ENCODE measurements at places on chromosomes 7 and 10.

GRCh38 chr7:25583621-25584020, 355.3 kb upstream of the NPVF start:
- DNase-seq: no peak

- DNase-seq: no peak
Measured at GRCh38 chr7:94324380-94325121, 70.1 kb upstream of the COL1A2 start.

DNA sequence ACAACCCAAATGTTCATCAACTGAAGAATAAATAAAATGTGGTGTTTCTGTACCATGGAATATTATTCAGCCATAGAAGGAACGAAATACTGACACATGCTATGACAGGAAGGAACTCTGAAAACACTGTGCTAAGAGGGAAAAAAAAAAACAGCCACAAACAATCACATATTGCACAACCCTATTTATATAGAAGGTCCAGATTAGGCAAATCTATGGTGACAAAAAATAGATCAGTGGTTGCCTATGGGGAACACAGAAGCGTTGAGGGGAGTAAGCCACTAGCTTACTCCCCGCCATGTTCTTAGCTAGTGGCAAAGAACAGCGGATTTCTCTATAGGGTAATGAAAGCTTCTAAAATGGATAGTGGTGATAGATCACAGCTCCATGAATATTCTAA, 198.4 kb downstream of the TPST1 start:
- DNase-seq: no peak

DNA sequence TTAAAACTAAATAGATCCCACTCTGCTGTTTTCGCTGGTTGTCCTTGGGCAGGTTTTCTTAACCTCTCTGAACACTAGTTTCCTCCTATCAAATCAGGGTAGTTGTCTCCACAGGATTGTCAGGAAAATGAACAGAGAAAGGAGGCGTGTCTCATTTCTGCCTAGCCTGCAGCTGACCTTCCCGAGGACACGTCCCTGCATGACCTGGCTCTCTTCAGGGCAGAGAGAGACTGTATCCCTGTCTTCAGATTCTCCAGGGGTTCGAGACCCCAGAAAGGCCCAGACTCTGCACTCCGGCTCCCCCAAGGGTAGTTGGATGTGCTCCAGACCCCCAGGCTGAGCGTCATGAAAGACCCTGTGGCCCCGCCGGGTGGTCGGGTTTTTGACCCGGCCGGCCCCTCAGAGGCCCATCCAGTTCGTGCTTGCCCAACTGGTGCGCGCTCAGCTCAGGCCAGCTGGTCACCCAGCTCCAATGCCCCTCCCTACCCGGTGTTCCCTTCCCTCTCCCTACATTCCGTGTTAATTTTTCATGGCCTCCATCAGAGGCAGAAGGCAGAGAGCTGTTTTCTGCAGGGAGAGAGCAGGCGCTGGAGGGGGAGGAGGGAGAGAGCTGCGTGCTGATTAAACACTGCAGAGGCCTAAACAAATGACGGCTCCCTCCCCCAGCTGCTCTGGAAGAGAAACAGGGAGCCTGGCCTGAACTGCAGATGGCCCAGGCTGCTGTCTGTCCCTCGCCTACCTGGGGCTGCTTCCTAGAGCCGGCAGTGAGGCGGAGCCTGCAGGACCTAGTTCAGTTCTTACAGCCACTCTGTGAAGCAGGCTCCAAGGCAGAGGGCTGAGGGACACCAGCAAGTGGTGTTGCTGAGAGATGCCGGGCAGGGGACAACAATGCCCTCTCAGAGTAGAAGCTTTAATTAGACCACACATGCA, 86.2 kb upstream of the PPIF start:
- no peak for DNase-seq

DNA sequence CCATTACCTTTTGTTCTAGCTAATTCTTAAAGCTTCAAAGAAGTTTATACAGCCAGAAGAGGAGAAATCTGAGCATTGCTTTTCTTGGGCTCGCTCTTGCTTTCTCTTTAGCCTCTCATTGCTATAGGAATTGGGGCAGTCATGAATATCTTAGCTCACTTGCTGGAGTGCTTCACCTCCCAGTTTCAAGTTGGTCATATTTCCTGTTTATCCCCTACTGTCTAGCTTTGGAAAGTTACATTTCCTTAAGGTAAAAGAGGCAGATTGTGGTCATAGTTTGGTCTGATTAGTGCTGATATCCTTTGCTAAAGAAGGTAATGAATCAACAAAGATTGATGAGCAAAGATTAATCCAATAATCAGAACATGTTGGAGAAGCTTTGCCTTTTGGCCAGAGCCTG, 77.7 kb upstream of the GLI3 start:
- DNase-seq: no peak

DNA sequence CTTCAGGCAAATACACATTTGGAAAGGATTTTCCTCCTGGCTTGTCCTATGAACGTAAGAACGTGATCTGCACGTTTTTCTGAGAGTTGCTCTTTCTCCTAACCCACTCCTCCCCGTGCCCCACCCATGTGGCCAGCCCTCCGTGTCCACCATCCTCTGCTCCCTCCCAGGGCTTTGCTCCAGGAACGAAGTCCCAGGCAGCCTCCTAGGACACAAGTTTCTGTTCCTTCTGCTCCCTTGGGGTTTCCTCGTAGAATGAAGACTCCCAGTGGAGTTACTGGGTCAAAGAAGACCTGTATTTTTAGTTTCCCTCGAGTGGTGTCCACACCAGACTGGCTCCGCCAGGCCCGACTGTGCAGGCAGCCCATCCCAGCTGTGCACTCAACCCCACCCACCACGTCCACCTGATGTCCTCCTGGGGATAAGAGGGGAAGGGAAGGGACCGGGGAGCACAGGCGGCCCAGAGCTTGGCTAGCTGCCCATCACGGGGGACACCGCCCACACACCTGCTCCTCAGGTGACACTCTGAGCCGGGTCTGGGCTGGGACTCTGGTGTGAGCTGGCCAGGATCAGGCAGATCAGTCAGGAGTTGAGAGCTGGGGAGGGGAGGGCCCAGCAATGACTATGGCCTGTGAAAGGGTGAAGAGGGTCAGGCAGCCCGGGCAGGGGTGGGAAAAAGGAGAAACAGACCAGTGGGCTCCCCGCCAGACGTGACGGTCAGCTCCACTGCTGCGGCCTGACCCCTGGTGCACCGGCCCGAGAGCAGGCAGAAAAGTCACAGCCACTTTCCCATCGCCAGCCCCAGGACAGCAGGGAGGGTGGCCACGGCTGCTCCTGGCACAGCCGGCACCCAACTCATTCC, 54.3 kb upstream of the PPP2R2D start:
- no peak for DNase-seq

- DNase-seq: no peak
Measured at GRCh38 chr10:75634947-75635346, 203.5 kb downstream of the LRMDA start.

GRCh38 chr10:4527281-4527970, 298.6 kb upstream of the AKR1E2 start:
- DNase-seq: no peak

- no peak for DNase-seq
Measured at GRCh38 chr7:41466760-41467384, 236.0 kb downstream of the INHBA start.

DNA sequence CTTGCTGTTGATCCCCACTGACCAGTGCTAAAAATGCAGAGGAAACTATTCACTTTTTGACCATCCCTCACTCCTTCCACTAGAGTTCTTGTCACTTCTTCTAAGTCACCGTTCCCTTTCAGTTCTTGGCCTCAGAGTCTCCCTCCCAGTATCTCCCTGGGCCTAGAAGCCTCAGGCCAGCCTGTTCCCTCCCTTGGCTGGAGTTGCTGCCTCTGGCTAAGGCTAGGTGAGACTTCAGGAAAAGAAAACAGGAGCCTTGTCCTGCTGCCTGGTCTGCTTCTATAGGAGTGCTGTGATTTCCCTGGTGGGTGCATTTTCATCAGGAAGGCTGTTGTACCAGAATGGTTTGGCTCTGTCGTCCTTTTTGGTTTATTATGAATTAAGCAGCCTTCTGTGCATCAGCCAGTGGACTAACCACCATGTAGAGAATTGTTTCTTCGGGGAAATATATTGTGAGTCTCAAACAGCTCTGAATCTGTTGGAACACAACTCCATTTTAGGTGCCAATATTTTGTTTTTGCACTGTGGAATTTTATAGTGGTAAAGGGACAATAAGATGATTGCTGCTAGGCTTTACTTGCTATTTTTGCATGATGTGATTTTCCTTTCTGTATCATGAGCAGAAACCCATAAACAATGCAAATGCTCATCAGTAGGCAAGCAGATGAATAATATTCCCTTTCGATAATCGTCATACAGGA, 233.4 kb upstream of the FZD1 start:
- DNase-seq: no peak

- DNase-seq: no peak
Measured at GRCh38 chr7:29508608-29509007, 55.0 kb upstream of the PRR15 start.

DNA sequence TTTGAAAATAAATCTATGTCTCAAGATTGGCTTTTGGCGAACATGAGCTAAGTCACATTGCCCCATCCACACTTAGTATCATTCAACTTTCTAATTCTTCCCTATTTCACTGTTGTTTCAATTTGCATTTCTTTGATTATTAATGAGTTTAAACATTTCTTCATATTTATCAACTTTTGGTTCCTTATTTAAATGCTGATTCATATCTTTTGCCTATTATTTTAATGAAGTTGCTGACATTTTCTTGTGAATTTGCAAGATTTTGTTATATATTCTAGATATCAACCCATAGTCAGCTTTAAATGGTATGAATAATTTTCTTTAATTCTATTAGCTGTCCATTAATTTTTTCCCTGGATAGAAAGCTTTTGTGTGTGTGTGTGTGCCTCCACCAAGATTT, 14.4 kb upstream of the TSGA13 start:
- DNase-seq: no peak

GRCh38 chr7:142250705-142251104, 7.2 kb downstream of the PRSS58 start:
- DNase-seq: no peak

DNA sequence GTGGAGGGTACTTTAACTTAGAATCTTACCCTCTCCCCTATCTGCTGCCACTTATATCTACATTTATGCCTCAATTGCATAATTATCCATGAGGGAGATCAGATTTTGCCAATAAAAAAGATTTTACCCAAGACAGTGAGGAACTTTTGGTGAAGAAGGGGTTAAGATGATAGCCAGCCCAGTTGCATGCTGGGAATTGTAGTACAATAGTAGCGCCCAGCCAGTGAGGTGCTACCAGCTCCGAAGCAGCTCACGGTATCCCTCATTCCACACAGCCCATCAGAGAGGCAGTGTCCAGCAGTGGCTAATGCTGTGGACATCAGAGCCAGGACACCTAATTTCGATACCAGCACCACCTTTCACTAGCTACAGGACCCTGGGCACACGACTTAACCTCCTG, 5.9 kb upstream of the LGI1 start:
- peak; percentile 23 for DNase-seq

DNA sequence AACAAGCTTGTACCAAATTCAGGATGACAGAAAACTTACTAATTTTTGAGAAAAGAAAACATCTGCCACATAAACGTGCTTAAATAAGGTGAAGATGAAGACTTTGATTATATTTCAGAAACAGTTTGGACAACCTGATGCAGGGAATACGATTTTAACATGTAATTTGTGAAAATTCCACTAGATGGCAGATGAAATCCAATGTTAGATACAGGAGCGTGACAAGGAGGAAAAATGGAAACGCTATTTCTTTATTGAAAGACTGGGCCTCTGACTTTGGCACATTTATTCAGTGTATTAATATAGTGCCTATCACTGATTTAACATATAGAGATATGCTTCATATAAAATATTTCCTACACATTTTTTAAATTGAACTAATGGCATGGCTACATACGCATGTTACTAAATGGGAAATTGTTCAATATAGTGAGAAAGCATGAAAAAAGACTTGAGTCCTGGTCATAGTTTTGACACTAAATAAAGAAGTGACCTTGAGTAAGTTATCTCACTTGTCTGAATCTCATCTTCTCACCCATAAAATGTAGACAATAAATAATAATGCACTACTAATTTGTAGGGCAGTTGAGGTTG, 60.7 kb downstream of the CD36 start:
- peak; percentile 77 for DNase-seq

- DNase-seq: no peak
Measured at GRCh38 chr7:1243964-1244416, 11.3 kb downstream of the UNCX start.

- DNase-seq: no peak
Measured at GRCh38 chr7:111215550-111215949, 124.6 kb downstream of the LRRN3 start.

Data from Kasumi-1 (cell line).